Effector memory CD4-positive, alpha-beta T cell (primary cell): ENCODE measurements at places on chromosomes 3 and 15.

- no peak for DNase-seq
These were observed 83.4 kb downstream of the DCLK3 start for GRCh38 chr3:36680952-36681351.

- DNase-seq, result no peak
These were observed 92.0 kb downstream of the MTHFS start for GRCh38 chr15:79804838-79805237.

- DNase-seq, result no peak
These were observed 258.5 kb downstream of the BBX start for GRCh38 chr3:107781253-107781652.

- no peak for DNase-seq
These were observed 455.9 kb downstream of the PDCD6IP start for GRCh38 chr3:34254285-34254684.

GRCh38 chr3:146337991-146338390, 87.1 kb upstream of the PLSCR4 start:
- DNase-seq, result no peak

DNA sequence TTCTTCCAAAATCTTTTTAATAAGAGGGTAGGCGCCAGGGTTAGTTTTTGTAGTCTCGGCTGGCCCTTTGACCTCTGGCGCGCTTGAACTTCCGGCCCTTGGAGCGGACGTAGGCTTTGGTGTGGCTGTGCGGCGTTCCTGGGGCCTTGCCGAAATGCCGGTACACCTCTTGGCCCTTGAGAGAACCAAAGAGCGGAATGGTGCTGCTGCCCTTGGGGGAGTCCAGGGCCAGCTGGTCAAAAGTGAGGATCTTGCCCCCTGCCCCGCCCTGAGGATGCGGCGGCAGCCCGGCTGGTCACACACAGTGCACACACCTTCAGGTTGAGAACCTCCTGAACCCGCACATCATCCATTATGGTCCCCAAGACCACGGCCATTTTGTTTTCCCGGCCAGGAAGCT, 20.0 kb upstream of the CHRNB4 start:
- DNase-seq, result no peak

DNA sequence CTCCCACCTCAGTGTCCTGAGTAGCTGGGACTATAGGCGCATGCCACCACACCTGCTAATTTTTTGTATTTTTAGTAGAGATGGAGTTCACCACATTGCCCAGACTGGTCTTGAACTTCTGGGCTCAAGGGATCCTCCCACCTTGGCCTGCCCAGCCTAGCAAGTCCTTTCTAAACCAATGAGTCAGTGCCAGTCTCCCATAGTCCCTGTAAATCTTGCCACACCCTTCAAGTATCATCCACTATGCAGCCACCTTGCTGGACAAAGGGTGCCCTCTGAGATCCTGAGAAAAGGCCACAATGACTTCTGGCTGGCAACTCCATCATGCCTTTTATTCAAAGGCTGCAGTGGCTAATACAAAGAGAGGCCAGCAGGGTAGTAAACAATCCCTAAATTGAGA, 184.0 kb downstream of the ABHD5 start:
- DNase-seq, result no peak

DNA sequence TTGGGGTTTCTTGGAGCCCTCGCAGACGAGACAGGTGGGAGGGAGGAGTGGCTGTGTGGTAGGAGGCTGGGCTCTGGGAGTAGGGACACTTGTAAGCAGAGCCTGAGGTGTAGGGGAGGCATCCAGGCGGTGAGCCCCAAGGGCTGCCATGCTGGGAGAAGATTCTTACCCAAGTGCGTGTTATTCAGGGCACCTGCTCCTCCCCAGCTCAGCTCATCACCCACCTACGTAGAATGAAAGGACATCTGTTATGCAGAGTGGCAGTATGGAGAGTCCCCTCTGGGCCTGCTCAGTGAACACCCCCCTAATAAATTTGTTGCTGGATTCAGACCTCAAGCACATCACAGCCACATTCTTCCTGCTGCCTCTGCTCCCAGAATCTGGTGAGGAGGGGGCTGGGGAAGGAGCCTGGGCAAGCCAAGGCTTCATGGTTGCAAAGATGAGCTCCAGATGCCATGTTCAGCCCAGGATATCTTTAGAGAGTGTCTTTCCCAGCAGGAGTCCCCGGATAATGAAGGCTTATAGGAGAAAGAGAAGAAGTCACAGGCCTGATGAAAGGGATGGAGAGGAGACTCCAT, 261.8 kb downstream of the EPHB1 start:
- no peak for DNase-seq

- DNase-seq, result no peak
These were observed 164.4 kb upstream of the TOPAZ1 start for GRCh38 chr3:44077267-44077666.

GRCh38 chr3:15934389-15935195, 136.8 kb upstream of the ANKRD28 start:
- no peak for DNase-seq

DNA sequence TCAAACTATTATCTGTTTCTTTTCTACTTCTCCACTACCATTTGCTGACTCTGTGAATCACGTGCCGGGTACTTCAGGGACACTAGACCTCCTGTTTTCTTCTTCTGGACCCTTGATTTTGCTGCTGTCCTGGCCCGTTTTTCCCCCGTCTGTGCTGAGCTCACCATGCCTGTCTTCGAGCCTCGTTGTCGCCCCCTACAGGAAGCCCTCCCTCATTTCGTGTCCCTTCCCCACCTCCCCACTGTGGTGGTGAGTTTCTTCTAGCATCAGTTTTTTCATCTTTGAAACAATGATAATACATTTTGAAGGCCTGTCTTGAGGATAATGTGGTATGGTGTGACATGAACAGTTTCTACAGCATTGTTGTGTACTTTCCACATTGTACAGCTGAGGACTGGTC, 12.8 kb downstream of the GABRG3 start:
- no peak for DNase-seq

- DNase-seq, result no peak
These were observed 527.1 kb upstream of the DPPA4 start for GRCh38 chr3:109864452-109864851.

DNA sequence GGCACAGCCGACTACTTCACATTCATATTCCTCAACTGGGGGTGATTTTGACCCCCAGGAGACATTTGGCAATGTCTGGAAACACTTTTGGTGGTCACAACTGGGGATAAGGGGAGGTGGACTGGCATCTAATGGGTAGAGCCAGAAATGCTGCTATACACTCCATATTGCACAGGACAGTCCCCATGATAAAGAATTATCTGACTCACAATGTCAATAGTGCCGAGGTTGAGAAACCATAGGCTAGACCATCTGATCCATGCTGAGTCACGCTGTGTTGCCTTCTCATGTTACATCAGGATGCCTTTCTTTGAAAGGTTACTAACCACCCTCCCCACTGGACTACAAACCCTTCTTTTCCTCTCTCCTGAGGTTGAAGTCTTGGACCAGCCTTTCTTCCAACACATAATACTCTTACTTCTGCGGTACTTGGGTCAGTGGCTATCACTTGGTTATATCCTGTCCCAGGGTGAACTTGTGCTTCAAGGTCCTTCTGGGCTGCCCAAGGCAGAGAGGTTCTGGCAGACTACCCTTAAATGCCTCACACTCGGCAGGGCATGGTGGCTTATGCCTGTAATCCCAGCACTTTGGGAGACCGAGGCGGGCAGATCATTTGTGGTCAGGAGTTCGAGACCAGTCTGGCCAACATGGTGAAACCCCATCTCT, 68.8 kb downstream of the CTNNB1 start:
- DNase-seq, result no peak

DNA sequence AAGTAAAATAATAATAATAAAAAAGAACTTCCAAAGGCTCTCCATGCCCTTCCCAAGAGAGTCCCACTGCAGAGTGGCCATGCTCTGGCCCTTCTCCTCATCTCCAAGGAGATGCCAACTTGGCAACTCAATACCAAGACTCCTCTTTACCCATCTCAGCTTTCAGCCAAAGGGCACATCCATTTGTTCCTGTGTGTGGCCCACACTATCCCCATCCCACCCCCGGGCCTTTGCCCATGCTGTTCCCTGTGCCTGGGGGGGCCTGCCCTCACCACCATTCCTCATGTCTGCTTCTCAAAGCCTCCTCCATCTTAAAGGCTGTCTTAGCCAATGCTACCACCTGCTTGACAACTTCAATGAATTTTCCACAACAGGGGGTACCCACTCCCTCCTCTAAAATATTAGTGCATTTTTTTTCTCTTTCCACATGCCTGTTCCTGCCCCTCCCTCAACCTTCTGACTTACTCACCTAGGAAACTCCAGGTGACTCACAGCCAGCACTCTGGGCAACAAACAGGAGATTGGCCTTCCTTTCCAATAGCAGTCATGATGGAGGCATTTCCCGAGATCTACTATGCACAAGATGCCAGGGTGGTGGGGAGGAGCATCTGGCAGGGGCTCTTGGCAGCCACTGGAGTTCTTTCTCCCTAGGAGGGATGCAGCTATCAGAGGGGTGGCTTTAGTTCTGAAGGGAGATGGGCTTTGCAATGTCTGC, 109.4 kb upstream of the SMAD3 start:
- DNase-seq, result no peak

GRCh38 chr3:172213904-172214303, 174.5 kb downstream of the FNDC3B start:
- DNase-seq, result no peak

DNA sequence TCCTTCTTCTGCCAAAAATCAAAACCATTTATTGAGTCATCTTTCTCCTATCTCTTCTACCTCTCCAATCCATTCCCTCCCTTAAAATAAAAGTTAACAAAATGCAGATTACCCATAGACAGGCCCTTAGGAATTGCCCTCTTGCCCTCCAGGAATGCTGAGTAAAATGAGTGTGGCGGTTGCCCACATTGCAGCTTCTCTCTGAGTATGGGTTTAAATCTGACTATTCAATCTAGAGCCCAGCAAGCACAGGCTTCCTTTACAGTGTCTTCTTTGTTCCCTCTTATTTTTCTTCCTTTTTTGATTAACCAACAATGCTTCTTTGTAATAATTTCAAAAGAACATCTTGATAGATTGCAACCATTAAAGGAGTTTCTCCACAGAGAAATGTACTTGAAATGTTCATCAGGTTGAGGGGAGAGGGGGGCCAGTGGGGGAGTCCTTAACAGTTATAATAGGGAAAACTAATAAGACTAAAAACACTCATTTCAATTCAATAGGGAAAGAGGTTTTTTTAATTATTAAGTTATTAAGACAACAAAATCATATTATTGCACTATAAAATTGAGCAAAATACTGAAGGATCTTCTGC, 135.3 kb upstream of the LMCD1 start:
- DNase-seq, result no peak

DNA sequence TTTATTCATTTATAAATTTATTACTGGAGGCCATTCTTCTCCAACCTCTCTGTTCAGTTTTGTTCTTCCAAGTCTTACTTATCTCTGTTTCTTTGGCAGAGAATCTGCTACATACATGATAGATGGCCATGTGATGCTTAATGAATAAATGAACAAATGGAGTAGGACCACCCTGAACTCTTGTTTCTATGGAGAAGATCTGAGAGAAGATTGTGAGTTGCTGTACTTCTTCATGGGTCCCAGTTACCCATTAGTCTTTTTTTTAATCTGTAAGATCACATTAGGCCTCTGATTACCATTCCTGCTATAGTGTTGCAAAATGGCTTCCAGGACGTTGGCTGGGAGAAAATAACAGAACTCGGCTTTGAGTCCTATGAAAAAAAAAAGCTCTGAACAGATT, 191.9 kb upstream of the SYNPR start:
- no peak for DNase-seq

DNA sequence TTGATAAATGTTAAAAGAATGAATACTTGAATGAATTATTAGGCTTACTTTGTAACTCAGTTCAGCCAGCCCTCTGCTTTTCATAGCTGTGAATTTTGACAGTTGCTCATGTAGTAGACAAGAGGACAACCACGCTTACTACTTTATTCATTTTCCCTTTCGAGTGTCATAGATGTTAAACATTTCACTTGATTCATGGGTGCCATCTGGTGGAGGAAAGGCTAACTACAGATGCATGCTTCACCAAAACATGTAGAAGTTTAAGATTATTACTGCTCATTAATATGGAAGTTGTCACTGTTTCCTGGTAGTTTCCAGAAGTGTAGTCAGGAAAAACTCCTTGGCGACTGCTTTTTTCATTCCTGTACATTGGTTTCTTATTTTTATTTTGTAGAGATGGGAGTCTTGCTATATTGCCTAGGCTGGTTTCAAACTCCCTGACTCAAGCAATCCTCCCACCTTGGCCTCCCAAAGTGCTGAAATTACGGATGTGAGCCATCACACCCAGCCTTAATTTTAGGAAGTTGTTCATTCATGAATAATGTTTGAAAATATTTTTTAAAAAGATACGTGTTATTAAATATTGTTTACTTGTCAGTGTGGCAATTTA, 163.2 kb downstream of the B3GALNT1 start:
- DNase-seq, result peak; percentile 51

DNA sequence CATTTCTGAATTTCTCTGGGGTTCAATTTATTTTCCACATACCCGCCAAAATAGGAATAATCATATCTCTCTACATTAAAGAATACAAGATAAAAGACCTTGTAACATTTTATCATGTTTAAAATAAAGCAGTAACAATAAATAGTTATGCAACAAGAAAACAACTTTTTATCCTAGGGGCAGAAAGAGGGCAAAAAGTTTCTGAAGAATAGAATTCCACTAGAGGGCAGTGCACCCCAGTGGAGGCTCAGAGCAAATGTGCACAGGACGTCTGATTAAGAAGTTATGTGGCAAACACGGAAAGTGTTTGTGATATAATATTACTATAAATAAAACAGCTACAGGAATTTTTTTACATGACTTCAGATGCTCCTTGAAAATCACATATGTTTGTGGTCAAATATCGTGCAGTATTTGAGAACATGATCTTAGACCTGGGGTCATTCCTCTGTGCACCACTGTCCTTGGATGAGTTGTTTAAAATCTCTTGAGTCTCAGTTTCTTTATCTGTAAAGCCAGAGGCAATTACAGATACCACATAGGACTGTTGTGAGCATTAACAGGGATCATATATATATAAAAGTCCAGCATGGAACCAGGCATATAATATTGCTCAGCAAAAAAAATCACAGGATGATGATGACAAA, 13.2 kb upstream of the PIK3R4 start:
- DNase-seq, result no peak

GRCh38 chr3:98977520-98977919, 76.0 kb upstream of the DCBLD2 start:
- DNase-seq, result no peak
